CD4-positive, alpha-beta memory T cell (primary cell): ENCODE measurements at places on chromosomes 5 and 9. TPM values are rescaled to one million over a fixed set of nuclear protein-coding genes. Genes with fewer than 3 reads are reported as not detected.

PCDHB11 gene
- not detected for total RNA-seq

PTGS1 gene
- total RNA-seq = 0.28 TPM

GTF3C4 gene
- 12.8 TPM for total RNA-seq

OR1J1 gene
- not detected for total RNA-seq

SLC12A2 gene
- 13.3 TPM for total RNA-seq

SKP2 gene
- 23.9 TPM for total RNA-seq

FCN2 gene
- total RNA-seq = not detected

GRM6 gene
- total RNA-seq = not detected

SHC3 gene
- total RNA-seq = 0.06 TPM

KCNV2 gene
- not detected for total RNA-seq
